ENCODE measurements at places on chromosomes 2 and 18. TPM values are rescaled to one million over a fixed set of nuclear protein-coding genes. Genes with fewer than 3 reads are reported as not detected.

AQP4 gene
- 0.33 TPM for polyA plus RNA-seq

- DNase-seq: no peak
Measured at GRCh38 chr18:50738098-50738757, 81.6 kb downstream of the MRO start.

- DNase-seq: no peak
Measured at GRCh38 chr2:230879271-230879882, 14.6 kb downstream of the ITM2C start.

DNA sequence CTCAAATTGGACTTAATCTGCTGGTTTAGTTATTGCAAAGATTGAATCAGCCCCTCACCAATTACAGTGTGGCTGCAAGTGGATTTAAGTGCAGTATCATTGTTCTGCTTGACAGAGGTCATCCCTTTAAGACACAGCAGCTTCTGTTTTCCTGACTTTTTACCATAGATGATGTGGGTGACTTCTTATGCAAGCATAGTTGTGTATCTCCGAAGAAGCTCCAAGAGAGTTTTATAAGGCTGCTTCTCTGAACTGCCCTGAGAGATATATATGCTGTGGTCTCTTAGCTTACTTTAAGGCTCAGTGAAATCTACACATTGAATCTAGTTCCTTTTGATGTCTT is 3.5 kb downstream of the TRIB2 start:
- DNase-seq: no peak

- DNase-seq: no peak
Measured at GRCh38 chr18:371609-371982, 103.7 kb upstream of the THOC1 start.

PCARE gene
- 0.25 TPM for polyA plus RNA-seq

GRCh38 chr2:134468776-134469175 is 214.9 kb downstream of the MGAT5 start:
- no peak for DNase-seq

- DNase-seq: no peak
Measured at GRCh38 chr2:146981921-146982320, 862.9 kb upstream of the ACVR2A start.

FBXO41 gene
- 0.18 TPM for polyA plus RNA-seq

DNA sequence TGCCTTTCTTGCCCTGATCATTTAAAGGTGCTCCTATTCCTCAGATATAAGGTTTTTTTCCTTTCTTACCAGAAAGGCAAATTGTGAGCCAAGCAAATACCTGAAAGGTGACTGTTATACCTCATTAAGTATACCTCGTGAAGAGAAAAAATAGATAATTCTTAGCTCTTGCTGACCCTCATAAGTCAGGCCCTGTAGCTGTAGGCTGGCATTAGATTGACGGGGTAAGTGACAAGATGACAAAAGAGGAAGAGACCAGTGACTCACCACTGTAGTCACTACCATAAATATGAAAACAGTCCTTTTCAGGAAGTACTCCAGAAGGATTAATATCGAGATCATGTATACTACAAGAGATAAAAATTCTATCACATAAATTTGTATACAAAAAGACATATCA is 104.6 kb downstream of the PTPN4 start:
- DNase-seq: no peak

All from forelimb muscle (tissue), 1 donor.